Activated T-helper 17 cell treated with anti-CD3 and anti-CD28 coated beads, Interleukin-2, amount 50 U/mL, for 72 hours (primary cell): ENCODE measurements at places on chromosomes 11 and 22. TPM values are rescaled to one million over a fixed set of nuclear protein-coding genes. Genes with fewer than 3 reads are reported as not detected.

UPK2 gene
- 7.1 TPM for total RNA-seq

CABP4 gene
- total RNA-seq = 0.32 TPM

DNA sequence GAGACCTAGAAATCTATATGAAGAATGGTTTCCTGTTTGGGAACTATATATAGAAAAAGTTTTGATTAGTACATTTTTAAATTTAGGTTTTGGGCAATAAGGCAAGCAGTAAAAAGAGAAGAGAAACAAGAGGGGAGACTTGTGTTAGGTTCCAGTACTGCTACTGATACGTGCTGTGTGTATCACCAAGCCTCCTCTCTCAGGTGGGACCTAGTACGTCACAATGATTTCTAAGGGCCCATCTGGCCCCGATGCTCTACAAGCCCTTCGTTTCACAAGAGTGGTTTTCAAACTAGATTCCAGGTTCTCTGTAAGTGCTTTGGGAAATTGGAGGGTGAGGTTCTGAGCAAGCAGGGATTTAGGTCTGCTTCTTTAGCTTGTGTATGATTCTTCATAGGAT, 39.2 kb downstream of the USP35 start:
- no peak for ATAC-seq

DNA sequence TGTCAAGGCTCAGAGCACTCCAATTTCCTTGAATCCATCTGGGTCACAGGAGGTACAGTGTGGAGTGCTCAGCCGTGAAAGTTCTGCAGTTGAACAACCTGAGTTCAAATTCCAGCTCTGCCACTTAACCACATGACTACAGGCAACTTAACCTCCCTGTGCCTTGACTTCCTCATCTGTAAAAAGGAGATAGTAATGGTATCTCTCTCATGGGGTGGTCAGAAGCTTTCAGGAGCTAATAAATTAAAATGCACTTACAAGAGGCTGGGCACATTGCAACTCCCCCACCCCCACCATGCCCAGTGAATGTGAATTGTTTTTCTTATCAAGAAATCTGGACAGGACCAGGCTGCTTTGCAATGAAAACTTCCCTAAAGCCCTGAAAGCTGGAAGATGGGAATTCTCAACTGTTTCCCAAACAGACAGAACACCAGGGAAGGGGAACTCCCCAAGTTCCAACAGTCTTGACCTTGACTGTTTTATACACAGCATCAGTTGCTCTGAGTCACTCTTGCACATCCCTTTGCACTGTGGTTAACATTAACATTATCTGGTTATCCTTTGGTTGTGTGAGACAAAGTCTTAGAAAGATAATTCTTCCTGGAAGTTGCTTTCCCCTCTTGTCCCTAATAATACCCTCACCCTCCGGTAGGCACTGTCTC, 137.0 kb downstream of the SLC1A2 start:
- peak; percentile 94 for ATAC-seq

DNA sequence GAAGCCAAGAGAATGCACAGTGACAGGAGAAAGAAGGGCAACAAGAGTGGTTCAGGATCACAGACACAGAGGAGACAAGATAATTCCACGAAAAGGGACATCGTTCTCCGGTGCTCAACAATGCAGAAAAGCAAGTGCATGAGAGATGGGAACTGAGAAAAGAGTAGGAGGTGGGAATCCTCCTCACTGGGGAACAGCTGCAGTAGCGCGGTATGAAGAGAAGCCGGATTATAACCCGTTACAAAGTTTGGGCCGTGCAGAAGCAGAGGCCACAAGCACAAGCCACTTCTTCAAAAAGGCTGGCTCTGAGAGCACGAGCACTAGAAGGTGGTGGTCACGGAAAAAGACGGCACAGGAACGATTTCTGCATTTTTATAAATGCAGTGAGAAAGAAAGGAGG, 114.2 kb upstream of the BID start:
- ATAC-seq = no peak

GRCh38 chr11:57648801-57649735, 644 bp downstream of the YPEL4 start:
- ATAC-seq = peak; percentile 40

DNA sequence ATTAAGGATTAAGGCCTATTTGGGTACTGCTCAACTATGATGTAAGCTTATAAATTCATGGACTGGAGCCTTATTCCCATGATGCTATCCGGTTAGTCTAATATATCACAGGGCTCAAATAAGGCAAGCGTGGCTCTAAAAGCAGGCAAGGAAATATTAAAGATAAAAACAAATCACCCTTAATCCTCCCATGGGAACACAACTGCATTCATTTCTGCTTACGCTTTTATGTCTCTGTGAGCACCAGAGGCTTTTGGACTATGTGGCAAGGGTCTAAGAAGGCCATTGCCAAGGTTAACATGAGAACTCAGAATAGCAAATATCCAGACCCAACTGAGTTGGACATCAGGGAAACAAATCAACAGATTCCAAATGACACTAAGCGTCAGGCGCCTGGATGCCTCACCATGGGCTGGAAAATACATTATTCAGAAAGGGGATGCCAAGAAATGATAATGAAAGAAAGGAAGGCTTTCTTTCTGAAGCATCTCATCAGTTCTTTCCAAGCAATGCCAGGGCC, 138.1 kb downstream of the SLC1A2 start:
- no peak for ATAC-seq

LARGE2 gene
- 0.80 TPM for total RNA-seq

DNA sequence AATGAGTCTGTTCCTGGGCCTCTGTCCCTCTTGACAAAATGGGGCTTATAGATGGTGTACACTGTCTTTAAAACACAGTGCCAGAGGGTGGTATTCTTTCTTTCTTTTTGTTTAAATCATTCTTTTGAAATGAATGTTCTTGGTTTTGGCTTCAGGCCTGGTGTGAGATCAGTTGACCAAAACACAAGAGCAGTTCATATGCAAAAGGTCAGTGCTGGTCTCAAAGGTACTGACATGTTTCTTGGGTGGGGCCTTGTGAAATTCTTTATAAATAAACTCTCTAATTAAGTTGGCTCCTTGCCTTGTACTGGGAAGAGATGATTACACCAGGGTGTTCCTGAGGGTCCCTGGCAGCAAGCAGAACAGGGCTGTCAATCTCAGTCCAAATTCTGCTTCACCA, 110.0 kb downstream of the FBXO7 start:
- no peak for ATAC-seq

DNA sequence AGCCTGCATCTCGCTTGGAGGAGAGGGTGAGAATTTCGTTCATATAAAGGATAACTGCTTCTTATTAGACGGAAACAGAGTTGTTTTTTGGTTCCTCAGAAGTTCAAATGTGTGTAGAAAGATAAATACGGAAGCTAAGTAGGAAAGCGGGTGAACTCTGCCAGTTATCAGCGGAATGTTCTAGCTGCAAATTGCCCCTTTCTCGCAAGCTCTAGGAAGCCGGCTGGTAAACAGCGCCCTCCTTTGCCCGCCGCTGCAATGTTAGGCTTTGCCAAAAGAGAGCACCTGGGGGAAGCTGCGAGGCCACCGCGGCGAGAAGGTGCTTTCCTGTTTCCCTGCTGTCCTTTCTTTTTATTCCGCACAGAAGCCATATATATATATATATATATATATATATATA, 67.0 kb downstream of the IGLL5 start:
- ATAC-seq = no peak

DNA sequence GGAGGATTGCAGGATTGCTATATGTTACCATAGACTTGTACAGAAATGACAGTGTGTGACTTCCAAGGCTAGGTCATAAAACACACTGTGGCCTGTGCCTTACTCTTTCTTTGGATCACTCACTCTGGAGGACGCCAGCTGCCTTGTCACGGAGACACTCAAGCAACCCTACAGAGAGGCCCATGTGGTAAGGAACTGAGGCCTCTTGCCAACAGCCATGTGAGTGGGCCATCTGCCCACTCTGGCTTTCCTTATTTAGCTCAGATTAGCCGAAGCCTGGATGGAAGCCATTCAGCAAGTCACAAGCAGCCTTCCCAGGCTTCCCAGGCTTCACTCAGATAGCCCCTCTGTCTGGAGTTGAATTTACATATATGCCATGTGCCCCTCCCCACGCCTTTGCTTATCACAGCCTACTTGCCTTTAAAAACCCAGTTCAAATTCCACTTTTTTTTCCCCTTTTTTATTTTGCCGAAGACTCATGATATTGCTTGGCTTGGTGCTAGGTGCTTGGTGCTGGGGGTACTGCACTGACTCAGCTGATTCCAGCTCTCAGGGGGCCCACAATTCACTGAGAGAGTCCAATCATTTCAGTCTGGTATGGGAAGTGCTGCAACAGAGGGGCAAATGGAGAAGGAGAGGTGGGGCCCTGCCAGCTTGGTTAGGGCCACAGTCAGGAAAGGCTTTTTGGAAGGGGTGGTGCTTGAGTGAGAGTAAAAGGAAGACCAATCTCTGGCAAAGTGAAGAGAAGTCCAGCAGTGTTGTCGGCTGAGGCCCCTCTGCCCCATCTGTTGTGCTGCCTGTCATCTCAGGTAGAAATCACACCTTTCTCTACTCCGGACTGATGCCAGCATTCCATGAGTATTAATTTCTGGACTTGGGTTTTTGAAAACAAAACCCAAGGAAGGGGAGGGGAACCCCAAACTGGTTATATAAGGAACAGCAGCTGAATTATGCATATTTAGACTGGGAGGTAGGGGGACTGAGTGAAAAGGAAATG, 14.5 kb upstream of the P4HA3 start:
- ATAC-seq = no peak

GRCh38 chr11:30984442-30984816, 385.1 kb downstream of the DCDC1 start:
- ATAC-seq = no peak

FAM89B gene
- 42.2 TPM for total RNA-seq

DNA sequence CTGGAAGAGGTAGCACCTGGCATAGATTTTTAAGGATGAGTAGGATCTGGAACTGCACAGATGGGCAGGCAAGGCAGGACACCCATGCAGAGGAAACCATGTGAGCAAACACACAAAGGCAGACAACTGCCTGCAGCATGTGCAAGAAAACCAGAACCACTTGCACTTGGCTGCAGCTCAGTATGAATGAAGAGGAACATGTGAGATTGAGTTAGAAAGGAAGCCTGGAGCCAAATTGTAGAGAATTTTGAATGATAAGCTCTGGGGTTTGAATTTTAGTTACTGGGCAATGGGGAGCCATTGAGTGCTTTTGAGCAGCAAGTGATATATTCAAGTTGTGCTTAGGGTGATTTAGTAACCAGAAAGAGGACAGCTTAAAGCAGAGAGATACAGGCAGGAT, 583.4 kb downstream of the SOX6 start:
- no peak for ATAC-seq

DNA sequence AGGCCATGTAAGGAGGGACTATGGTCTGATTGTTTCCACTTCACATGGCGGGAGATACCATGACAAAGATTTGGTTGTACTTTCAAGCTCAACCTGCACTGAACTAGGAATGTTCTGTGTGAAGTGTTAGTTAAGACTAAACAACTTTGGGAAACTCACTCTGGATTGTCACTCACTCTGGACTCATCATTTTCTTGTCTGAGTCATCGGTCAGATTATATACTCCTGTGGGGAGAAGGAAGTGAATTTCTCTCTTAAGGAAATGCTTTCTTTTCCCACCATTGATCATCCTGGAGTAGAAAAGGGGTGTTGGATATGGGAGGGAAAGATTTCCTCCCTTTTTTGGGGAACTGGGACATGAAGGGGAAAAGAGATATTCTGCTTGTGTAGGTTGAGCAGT, 26.9 kb upstream of the CAT start:
- ATAC-seq = no peak

MMP8 gene
- not detected for total RNA-seq

- ATAC-seq = no peak
Observed at GRCh38 chr22:50524676-50525103, 708 bp downstream of the SCO2 start.

GRCh38 chr11:44519989-44520737, 45.3 kb upstream of the CD82 start:
- ATAC-seq = no peak

HMOX1 gene
- total RNA-seq = 3.5 TPM

DNA sequence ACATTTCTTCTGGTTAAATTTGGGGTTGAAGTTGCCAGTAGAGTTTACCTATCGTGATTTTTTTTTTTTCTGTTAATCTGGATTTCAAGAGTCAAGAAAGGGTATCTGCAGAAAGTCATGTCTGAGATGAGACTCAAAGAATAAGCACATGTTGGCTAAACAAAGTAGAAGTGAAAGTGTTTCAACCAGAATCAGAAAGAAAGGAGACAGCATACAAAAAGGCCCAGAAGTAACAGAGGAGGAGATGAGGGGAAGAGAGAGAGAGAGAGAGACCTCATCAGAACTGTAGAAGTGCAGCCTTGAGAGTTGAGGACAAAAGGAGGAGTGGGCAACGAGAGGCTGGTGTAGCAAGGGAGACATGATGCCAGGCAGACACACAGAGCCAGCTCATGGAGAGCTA, 54.9 kb downstream of the SVIP start:
- no peak for ATAC-seq

DNA sequence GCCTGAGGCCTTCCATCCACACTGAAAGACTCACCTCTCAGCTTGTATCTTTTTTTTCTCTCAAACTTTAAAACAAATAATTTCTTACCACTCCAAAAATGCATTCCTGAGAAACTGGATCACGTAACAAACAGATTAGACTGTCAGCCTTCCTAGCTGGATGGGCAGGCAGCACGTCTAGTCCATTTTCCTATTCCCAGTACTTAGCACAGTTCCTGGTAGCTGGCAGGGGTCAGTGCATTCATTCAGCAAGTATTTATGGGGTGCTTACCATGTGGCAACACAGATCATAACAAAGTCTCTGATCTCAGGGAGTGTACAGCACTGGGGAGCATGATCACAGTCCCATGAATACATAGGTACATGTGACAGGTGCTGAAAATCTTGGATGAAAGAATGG, 89.6 kb downstream of the UBASH3B start:
- ATAC-seq = no peak

- no peak for ATAC-seq
Observed at GRCh38 chr11:125945011-125945796, 640 bp upstream of the VSIG10L2 start.

- no peak for ATAC-seq
Observed at GRCh38 chr22:46622081-46622521, 1.9 kb downstream of the GRAMD4 start.
